NCI-H446 treated with DMSO at 0.1 percent for 48 hours (cell line): ENCODE measurements at places on chromosomes 13 and 19.

DNA sequence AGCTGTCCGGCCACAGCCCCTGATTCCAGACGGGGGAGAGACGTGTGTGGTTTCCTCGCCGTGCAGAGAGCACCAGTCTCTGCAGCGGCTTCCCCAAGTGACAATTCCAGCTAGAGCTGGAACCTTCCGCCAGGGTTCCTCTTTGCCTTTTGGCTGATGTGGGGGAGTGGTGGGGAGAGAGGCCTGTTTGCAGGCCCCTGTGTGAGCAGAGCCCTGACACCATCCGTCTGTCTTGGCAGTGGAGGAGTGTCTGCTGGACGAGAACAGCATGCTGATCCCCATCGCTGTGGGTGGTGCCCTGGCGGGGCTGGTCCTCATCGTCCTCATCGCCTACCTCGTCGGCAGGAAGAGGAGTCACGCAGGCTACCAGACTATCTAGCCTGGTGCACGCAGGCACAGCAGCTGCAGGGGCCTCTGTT is 25.0 kb downstream of the LAMP1 start:
- DNase-seq: no peak

- DNase-seq: no peak
Observed at GRCh38 chr19:39778763-39779162, at the start of gene LEUTX. LEUTX (plus strand) TSS chr19:39778854; CDS start chr19:39778921, 67 bp downstream.

GRCh38 chr19:41531438-41532311 is 44.3 kb upstream of the CEACAM21 start:
- DNase-seq: no peak

- DNase-seq: no peak
Observed at GRCh38 chr19:3224346-3225168, at the start of gene CELF5. CELF5 (plus strand) TSS chr19:3224661; CDS start chr19:3224740, 79 bp downstream.

GRCh38 chr19:39265321-39265916 is 2.8 kb upstream of the IFNL2 start:
- DNase-seq: no peak

GRCh38 chr13:66855131-66855530 is 375.0 kb downstream of the PCDH9 start:
- DNase-seq: no peak

GRCh38 chr19:2629491-2630351 is 72.8 kb downstream of the GNG7 start:
- DNase-seq: no peak

GRCh38 chr13:42873081-42873480 is 91.7 kb downstream of the FAM216B start:
- DNase-seq: no peak

DNA sequence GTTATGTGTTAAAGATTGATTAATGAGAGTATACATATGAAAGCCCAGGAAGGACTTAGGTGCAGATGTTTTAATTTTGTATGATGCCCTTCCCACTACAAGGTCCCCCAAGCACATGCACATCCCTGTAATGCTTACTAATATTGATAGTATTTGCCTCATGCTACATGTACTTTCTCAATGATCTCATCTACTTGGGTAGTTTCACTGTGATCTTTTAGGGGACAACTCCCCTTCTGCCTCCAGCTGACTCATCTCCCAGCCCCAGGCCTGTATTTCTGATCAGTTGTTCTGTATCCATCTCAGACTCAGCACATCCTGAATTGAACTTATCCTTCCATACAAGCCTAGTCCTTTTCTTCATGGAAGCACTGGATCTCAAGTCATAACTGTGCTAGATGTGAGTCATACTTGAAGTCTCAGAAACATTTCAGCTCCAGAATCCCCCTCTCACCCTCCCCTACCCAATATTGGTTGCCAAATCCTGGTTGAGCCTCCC is 49.4 kb upstream of the INTS6 start:
- DNase-seq: no peak

- DNase-seq: peak; percentile 45
Observed at GRCh38 chr13:104318121-104318520, 1251.9 kb upstream of the SLC10A2 start.

DNA sequence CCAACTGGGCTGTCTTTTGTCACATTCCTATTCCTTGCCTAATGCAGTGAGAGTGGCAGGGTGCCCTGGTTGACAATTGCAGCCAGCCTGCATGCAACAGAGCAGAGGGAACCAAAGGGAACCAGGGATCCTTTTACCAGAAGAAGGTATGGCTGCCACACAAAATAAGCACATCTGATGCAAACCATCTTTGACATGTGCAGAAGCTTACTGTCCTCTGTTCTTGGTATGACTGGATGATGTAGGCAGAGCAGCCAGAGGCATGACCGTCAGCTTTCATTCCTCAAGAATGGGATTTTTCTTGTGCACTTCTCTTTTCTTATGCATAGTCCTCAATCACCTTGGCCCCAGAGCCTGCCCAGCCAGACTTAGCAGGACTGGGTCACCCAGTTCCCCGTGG is 116.1 kb downstream of the UQCRFS1 start:
- no peak for DNase-seq

DNA sequence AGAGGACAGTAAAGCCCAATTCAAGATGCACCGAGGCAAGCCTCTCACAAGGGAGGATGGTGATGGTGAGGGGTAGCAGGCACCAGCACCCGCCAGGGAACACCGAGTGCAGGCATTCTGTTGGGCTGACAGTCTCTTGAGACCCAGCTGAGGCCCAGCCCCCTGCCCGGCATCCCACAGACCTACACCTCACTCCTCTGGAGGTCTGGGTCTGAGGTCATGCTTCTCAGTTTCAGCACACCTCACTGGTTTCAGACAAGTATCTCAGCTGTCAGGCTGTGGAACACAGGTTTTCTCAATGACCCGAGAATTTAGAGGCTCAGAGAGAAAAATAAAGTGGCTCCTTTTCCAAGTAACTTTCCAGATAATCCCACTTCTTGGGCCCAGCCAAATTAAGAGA is 27.7 kb upstream of the EPHX3 start:
- no peak for DNase-seq

DNA sequence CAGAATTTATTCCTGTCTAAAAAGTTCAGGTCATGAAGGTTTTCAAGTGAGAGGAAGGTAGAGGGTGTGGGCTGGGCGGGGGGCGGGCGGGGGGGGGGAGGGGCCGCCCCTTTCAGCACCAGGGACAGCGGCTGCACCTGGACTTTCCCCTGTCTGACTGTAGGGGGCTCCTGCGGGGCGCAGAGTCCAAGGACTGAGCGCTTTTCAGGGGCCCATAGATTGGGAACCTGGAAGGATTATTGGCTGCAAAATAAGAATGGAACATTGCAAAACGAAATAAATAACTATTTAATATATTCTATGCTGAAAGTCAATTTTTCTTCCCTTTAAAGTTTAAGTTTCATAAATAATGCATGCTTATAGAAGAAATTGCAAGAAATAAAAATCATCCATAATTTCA is 8.9 kb upstream of the CYP4F3 start:
- DNase-seq: no peak

- DNase-seq: no peak
Observed at GRCh38 chr19:6470173-6470572, 6.1 kb downstream of the CRB3 start.

DNA sequence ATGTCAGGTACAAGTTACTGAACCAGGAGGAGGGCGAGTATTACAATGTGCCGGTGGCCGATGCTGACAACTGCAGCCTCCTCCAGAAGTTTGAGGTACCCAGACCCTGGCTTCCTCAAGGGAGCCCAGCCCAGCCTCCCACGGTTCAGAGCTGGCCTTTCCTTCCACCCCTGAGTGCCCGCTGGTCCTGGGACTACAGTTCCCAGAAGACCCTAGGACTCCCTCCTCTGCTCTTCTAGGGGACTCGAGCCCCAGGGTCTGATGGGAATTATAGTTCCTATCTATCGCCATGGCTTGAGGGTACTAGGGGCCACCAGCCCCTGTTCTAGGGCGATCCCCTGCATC is 11.0 kb downstream of the PRKCG start:
- DNase-seq: no peak

DNA sequence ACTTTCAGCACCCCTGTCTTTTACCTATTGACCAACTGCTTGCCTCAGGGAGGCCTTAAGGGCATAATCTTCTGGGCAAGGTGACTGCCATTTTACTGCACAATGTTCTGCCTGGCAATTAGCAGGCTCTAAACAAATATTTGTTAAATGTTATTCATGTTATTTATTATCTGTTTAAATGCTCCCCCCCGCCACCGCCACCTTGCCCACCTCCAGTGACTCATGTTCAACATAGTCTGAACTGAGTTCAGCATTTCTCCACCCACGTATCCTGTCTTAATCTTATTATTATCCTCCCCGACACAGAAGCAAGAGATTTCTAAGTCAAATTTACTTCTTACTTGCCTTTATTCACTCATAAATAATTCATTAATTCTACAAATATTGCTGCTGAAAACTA is 144.8 kb downstream of the LIG4 start:
- DNase-seq: no peak

DNA sequence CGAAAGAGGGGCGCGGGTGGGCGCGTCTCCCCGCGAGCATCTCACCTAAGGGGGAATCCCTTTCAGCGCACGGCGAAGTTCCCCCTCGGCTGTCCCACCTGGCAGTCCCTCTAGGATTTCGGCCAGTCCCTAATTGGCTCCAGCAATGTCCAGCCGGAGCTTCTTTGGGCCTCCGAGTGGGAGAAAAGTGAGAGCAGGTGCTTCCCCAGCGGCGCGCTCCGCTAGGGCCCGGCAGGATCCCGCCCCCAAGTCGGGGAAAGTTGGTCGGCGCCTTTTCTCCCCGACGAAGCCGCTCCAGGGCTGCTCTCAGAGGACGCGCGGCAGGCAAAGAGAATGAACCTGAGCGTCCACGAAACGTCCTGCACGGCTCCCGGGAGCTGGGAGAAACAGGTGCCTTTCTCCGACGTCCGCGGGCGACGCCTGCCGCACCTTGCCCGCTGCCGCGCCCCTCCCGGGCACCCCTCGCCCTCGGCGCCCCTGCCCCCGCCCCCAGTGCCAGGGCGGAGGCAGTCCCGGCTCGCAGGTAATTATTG is 366 bp upstream of the KL start:
- no peak for DNase-seq

DNA sequence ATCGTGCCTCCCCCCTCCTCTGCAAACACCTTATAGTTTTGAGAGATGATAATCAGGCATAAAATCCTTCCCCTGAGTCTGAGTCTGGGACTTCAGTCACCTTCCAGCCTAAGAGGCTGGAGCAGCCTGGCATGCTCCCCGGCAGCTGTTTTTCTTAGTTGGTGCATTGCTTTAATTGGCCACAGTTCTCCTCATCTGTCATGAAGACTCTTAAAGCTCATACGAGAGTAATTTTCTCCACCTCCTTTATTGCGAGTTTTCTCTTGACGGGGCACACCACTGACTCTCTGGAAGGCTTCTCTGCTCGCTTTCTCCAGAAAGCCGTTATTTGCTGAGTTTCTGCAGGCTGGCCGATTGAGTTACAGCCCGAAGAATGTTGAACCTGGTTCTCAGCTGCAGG is 310.5 kb downstream of the ATP8A2 start:
- no peak for DNase-seq

DNA sequence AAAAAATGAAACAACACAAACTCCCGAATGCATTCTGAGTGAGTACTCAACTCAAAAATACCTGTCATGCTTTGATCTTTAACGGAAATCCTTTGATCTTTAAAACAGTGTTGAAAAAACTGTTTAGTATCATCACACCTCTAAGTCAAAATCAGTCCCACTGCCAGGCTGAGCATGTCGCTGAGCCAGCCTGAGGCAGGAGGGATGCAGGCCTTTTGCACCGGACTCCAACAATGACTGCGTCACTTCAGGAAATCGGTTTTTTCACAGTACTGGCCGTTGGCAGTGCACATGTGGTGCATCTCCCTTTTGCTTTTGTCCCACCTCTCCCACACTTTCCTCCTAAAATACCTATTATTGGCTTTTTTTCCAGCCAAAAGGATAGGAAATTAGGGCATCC is 78.2 kb downstream of the SHISA2 start:
- no peak for DNase-seq

GRCh38 chr19:53894707-53895106 is 12.7 kb downstream of the PRKCG start:
- DNase-seq: no peak

- no peak for DNase-seq
Observed at GRCh38 chr13:49759503-49759902, 33.0 kb downstream of the KPNA3 start.

- peak; percentile 14 for DNase-seq
Observed at GRCh38 chr19:29260477-29261317, 47.7 kb upstream of the UQCRFS1 start.

GRCh38 chr13:106138620-106139019 is 396.8 kb downstream of the EFNB2 start:
- DNase-seq: no peak

- no peak for DNase-seq
Observed at GRCh38 chr19:39403331-39404312, 3.0 kb upstream of the ZFP36 start.

- no peak for DNase-seq
Observed at GRCh38 chr13:28586439-28587173, 72.3 kb upstream of the POMP start.

DNA sequence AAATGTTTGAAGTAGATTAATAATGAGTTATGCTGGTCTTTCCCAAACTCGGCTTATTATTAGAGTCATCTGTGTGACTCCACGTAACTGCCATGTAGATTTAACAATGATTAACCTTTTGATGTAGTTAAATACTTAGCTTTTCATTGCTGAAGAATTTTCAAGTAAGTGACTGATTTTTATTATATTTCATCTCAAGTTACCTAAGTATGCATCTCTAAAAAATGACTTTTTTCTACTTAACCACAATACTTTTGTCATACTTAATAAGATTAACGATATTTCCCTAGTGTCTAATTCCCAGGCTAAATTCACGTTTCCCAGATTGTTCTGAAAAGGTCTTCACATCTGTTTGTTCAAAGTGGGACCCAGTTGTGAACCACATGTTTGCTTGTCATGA is 17.8 kb downstream of the BIVM start:
- no peak for DNase-seq

GRCh38 chr13:110103534-110103933 is 203.4 kb downstream of the COL4A1 start:
- no peak for DNase-seq

DNA sequence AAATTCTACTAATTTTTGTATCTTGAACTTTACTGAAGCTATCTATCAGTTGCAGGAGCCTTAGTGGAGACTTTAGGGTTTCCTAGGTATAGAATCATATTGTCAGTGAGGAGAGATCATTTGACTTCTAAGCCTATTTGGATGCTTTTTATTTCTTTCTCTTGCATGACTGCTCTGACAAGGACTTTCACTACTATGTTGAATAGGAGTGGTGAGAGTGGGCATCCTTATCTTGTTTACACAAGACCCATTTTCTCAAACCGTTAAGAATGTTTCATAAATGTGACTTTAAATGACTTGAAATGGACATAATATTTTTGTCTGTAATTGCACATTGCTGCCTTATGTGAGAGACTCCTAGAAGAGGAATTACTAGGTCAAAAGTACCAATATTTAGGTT is 17.9 kb upstream of the CSNK1A1L start:
- no peak for DNase-seq

- no peak for DNase-seq
Observed at GRCh38 chr13:60075850-60076249, 87.9 kb downstream of the DIAPH3 start.
